ENCODE measurements at places on chromosomes 12 and 14. TPM values are rescaled to one million over a fixed set of nuclear protein-coding genes. Genes with fewer than 3 reads are reported as not detected.

Gene BICDL1
- total RNA-seq = 1.3 TPM

DNA sequence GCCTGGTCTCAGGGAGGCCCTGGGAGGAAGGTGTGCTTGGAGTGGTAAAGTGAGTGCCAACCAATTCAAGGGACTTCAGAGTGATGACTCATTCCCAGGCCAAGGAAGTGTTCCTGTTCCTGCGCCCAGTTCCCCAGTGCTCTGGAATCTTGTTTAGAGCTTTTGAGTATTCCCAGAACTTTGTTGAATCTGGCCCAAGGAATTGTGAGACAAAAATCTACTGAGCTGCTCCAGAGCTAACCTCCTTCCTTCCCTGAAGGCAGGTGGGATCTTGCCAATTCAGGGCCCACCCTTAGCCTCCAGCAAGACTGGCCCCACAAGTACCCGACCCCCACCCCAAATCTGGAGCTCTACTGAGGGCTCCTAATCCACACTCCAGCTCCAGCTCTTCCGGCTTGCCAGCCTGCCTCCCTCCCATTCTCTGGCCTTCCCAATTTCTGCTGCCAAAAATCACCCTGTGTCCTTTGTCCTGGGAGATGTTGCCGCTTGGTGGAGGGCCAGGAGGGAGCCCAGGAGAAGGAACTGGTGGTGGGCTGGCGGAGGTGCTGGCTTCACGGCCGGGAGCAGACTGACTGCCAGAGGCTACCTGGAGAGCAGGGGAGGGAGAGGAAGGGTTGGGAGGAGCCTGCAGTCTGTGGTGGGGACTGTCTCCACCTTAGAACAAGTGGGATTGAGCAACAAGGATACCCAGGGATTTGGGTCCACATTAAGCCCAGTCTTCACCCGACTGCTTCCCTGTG is 2.0 kb upstream of the ATN1 start:
- DNase-seq = peak; percentile 92

- peak; percentile 90 for DNase-seq
These were observed 835 bp downstream of the VEZT start for GRCh38 chr12:95218150-95219133.

DNA sequence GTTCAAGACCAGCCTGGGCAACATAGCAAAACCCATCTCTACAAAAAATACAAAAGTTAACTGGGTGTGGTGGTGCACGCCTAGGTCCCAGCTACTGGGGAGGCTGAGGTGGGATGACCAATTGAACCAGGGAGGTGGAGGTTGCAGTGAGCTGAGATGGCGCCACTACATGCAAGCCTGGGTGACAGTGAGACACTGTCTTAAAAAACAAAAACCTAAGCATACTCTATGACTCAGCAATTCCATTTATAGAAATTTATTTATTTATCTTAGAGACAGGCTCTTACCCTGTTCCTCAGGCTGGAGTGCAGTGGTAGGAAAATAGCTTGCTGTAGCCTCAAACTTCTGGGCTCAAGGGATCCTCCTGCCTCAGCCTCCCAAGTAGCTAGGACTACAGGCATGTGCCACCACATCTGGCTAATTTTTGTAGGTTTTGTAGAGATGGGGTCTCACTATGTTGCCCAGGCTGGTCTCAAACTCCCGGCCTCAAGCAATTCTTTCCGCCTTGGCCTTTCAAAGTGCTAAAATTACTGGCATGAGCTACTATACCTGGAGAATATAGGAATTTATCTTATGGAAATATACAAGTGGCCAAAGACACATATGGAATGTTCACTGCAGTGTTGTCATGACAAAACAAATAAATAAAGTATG is 43.3 kb downstream of the NCKAP5L start:
- no peak for DNase-seq

DNA sequence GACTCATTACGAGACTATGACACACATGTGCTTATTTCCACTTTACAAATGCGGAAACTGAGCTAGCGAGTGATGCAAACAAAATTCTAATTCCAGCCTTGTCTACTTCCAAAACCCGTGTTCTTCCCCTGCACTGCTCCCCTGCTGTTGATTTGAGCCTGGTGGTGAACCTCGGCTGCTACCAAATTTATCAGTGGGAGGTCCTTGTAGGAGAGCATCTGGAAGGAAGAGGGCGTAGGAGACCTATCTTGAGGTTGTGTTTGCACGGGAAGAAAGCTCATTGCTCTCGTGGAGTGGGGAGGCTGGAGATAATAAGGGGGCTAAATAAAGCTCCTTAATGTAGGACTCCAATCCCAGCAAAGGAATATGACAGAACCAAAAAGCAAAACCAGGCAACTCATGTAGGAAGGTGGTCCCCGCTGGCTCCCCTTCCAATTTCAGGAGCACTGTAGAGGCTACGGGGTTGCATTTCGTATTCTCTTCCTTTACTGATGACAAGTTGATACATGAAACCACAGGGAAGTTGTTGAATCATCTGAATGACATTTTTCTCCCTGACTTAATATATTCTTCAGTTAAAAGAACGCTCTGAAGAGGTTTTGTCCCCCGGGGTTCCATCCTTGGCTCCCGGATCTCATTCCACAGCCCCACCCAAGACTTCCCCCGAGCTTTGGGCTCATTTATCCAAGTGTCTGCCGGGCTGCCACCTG is 52.6 kb downstream of the FZD10 start:
- DNase-seq = peak; percentile 14

DNA sequence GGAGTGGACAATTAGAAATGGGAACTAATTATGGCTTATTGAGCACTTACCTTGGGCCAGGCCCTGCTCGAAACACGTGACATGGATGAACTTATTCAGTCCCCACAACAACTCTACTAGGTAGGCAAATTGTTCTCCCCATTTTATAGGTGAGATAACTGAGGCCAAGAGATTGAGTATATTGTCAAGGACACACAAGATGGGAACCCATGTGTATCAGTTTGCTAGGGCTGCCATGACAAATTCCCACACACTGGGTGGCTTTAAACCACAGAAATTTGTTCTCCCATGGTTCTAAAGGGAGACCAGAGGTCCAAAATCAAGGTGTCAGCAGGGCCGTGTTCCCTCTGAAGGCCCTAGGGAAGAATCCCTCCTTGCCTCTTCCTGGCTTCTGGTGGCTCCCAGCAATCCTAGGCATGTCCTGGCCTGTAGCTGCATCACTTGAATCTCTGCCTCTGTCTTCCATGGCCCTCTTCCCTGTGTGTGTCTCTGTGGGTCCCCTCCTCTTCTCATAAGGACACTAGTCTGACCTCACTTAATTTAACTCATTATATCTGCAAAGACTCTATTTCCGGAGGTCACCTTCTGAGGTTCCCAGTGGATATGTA is 128.8 kb downstream of the CHST11 start:
- DNase-seq = no peak

DNA sequence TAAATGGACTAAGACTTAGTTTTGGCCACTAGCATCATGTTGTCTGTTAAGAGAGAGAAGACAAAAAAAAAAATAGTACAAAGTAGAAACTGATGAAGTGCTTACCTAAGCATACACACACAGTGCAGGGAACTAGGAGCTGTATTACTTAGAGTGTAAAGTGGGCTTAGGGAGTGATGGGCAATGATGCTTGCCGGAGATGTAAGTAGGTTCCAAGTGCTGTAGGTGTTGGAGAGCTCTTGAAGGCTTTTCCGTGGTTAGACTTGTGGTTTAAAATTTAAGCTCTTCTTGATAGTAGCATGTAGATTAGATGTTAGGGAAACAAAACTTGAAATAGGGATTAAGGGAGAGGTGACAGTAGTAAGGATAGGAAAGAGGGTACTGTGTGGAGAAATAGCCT is 34.7 kb downstream of the MIA2 start:
- DNase-seq = peak; percentile 8

- no peak for DNase-seq
These were observed 93.7 kb upstream of the FUT8 start for GRCh38 chr14:65318636-65319506.

DNA sequence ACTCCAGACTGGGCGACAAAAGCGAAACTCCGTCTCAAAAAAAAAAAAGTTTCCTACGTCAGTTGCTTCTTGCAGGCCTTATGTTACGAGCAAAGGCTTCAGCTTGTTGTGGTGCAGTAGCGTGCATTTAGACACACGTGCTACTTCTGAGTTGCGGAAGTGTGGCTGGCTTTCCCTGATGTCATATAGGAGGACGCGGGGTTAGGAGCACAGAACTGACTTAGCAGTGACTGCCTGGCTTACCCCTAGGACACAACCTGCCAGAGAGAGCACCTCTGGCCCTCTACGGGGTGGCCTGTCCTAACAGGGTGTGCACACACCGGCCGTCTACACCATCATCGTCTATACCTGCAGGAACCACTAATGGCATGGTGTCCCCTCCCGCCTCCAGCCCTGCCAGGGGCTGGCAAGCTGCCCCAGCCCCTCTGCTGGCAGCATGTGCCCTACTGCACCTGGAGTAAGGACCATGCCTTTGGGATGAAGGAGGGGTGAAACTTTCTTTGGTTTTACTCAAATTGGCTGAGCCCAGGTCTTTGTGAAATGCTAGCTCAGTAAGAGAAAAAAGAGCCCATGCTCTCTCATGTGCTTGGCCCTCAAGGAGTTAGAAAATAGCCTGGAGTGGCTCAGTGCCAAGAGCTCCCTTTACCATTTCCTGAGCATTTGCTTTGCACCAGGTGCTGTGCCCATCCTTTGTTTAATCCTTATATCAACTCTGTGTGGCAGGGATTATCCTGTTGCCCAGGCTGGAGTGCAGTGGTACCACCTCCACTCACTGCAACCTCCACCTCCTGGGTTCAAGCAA is 1.7 kb upstream of the GPR68 start:
- no peak for DNase-seq

DNA sequence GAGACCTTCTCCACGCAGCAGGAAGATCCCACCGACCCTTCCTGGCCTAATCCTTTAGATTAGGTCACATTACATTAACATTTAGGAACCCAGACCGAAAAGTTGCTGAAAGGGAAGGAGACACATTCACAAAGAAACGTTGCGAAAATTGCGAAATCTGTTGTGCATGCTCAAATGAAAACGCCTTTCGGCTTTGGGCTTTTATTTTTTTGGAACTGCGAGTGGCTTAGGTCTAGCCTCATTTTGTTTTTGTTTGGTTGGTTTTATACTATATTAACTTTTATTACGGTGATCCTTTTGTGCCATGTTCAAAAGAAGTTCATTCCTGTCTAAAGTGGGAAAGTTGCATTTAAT is 1.5 kb downstream of the MYF6 start:
- no peak for DNase-seq

Data from muscle of leg (tissue), 16 donors.